ENCODE measurements at places on chromosomes 3 and 15.

DNA sequence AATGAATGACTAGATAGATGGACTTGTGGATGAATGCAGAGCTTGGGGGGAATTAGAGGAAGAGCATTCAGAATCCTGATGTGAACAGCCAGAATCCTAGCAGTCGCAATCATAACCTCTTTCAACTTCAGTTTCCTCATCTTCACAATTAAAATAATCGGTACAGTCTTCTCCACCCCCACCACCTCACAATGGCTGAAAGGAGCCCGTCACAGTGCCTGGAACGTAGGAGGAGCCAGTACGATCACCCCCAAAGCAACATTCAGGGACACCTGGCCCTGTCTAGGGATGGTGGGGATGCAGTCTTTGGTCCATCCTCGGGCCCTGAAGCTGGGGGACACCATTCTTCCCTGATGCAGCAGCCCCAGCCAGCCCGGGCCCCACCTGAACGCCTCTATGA, 80.4 kb upstream of the RPL32 start:
- DNase-seq = no peak

DNA sequence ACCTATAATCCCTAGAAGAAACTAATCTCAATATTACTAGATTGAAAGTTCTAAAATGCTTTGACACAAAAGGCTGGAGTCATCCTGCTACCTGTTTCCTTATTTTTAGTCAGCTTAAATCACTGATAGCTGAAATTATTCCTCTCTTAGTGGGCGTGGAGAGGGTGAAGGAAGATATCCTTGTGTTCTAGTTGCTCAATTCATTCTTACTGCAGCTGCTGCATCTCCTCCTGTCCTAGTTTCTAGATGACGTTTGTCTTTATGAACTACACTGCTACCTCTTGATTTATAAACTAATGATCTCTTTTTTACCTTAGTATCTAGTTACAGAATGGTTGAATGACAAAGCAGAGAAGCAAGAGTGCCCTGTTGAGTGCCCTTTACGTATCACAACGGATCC, 50.7 kb downstream of the SETD5 start:
- no peak for DNase-seq

DNA sequence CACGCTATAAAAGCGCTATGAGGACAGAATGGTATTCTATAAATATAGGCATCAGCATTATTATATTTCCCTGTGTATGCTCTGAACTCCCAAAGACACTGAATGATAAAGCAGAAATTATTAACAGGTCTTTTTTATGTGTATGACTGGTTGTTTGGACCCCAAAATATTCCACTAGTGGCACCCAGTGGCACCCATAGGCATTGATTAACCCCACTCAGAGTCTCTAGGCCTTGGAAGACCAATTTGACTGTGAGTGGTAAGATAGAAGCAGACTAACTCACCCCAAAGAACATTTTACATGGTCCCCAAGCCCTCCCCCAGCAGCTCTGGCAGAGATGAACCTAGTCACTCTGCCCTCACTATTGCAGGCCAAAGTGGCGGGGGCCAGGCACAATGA, 45.4 kb upstream of the UBE2E1 start:
- no peak for DNase-seq

DNA sequence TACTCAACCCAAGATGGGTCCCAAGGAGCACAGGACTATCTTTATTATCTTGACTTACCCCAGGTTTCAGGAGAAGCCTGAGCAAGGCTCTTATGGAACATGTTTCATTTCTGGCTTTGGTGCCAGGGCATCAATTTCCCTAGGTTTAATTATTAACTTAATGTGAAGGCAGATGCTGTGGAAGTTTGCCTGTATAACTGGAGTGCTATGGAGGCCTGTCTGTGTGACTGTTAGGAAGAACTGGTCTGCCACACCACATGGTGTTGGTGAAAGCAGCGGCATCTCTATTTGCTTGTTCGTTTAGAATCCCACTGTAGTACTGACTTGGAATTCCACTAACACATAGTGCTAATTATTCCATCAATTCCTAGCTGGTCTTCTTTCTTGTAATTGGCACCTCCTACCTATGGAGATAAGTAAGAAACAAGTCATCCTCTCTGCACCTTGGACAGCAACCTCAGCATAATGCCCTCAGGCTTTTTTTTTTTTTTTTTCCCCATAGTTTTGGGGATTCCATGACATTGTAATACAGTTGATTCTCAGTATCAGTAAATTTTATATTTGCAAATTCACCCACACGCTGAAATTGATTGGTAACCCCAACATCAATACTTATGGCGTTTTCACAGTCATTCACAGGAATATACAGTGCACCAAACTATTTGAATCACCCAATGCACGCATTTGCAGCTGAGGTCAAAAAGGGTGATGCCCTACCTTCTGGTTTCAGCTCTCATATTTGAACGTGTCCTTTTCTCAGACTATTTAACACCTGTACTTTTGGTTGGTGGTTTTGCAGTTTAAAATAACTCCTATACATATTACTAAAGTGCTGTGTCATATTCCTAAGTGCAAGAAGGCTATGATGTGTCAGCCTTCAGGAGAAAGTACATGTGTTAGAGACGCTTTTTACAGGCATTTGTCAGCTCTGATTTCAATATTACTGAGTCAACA, 772.8 kb upstream of the LMCD1 start:
- peak; percentile 12 for DNase-seq

GRCh38 chr3:157159037-157159761, 748 bp downstream of the CCNL1 start:
- DNase-seq = peak; percentile 75

DNA sequence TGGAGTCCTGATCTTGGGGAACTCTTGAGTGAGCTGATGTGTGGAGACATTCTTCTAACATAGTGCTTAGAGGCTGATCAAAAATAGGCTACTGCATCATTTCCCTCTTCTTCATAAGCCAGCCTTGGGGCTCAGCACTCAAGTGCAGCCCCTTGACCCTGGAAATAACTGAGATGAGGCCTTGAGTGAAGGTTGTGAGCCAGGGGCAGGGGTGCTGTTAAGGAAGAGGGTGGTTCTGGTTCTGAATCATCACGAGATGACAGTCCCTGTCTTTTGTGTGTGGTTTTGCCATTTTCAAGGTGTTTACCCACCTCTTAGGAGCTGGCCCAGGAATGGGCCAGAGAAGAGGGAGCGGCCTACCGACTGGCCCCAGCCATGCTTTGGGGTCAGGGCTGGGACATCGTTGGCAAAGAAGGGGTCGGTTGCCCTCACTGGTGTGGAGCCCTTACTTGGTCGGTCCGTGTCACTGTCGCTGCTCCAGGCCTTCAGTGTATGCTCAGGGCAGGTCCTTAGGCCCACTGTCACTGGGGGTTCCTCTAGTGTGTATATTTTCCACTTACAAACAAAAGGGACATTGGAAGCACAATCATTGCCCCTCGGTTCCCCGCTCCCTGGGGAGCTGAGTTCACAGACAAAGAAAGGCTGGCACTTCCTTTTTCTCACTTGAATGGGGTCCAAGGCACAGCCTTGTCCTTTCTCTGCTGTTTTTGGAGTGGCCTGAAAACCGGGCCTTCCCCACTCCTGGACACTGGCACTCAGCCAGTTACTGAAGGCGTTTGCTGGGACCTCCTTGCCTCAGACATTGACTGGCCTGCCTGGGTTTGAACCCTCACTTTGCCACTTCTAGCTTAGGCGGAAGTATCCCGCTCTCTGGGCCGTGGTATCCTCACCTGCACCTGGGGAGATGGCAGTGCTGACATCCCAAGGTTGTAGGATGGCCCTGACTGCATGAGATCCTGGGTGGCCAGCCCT, 46.6 kb downstream of the SLC6A6 start:
- no peak for DNase-seq

DNA sequence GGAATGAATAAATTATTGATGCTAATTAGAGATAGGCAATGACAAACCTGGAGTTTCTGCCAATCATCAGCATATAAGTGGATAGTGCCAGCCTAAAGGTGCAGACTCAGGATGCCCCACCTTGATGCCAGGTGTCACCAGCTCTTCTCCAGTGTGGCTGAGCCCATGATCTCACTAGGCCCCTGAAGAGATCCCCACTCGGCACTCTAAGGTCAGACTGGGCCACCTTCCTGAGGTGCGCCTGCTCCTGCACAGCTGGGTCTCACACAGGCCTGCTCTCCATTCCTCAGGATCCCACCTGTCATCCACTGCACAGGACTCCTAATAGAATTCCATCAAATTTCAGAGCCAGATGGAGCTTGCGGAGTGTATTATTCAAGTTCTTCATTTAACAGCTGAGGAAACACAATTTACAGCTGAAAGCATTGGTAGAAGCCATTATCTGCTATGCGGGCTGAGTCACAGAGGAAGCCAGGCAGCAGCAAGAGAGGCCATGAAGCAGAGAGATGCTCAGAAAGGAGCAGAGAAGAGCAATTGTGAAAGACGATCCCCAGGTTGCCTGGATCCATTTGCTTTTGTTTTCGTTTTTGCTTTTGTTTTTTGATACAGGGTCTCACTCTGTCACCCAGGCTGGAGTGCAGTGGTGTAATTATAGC, 25.1 kb upstream of the FSTL1 start:
- peak; percentile 23 for DNase-seq

DNA sequence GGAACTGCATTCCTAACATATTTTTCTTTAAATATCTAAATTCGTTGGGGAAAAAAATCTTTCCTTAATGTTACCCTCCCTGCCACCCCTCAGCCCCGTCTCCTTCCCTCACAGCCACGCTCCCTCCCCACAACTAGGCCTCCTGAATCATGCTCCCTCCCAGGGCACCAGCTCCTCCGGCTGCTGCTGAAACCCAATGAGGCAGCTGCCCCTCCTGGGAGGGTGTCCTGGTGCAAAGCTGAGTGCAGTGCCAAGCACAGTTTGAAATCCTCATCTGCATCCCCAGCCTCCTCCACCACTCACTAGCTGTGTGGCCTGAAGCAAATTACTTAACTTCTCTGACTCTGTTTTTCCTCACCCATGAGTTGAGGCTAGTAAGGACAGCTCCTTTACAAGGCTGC, 2.7 kb upstream of the NR2E3 start:
- DNase-seq = peak; percentile 17

- no peak for DNase-seq
Measured at GRCh38 chr3:154615471-154615870, 185.5 kb upstream of the GPR149 start.

GRCh38 chr15:85035980-85036379, 54.3 kb downstream of the PDE8A start:
- DNase-seq = peak; percentile 34

- DNase-seq = peak; percentile 31
Measured at GRCh38 chr3:48797626-48798025, 50.0 kb downstream of the PRKAR2A start.

- DNase-seq = peak; percentile 62
Measured at GRCh38 chr3:45026957-45027356, 854 bp downstream of the CLEC3B start.
